Activated CD8-positive, alpha-beta memory T cell treated with anti-CD3 and anti-CD28 coated beads, Interleukin-2, amount 50 U/mL, for 48 hours (primary cell): ENCODE measurements at places on chromosomes 2 and 18.

DNA sequence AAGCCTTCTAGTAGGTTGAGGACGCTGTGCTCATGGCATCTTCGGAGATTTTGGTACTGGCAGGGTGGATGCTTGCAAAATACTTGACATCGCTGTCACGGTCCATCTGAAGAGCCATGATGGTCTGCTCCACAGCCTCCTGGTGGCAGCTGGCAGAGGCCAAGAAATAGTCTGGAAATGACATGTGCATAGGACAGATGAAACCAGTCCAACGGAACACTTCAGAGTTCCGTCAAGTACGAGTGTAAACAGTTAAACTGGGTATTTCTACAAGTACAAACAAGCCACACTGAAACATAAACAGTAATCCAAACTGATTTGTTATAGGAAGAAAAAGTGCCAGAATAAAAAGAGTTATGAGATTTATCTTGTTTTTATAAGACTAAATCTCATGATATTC lies 66.6 kb downstream of the PPP4R1 start:
- DNase-seq, result no peak

DNA sequence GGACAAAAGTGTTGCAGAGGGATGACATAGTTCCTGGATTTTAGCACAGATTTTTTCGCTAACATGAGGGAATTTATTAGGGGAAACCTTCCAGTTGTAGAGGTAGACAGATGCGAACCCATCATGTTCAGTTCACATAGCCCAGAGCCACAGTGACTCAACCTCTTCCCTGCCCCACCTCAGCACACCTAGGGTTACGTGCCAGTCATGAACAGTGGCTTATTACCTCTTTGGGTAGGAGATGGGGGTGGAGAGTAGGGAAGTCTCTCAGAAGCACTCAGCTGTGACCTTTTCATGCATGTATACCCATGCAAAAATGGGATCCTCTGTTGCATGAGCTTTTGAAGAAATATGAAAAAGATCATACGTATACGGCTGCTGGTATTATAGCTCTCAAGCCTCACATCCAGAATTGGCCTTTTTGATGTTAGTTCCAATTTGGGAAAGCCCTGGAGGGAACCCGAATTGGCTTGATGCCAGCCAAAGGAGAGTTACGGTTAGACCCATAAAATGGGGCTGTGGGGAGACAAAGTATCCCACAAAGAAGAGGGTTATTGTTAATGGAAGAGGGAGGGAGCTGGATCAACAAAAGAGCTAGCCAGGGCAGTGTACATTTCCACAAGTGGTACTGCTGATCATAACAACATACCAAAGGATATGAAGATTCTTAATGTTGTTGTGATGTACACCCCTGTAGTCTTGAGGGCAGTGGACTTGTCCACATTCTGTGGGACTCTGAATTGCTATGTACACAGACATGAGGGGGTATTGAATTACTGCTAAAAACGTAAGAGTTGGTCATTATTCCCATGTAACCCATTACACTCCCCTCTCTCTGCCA lies 4.9 kb downstream of the TANC1 start:
- DNase-seq, result no peak

GRCh38 chr2:43327119-43327518 lies 100.7 kb upstream of the ZFP36L2 start:
- DNase-seq, result no peak

GRCh38 chr2:47653902-47654789 lies 128.8 kb upstream of the MSH6 start:
- no peak for DNase-seq
